ENCODE measurements at places on chromosomes 5 and 9.
A peak's percentile ranks its signal among the peaks of the same experiment; 100 is the strongest.

DNA sequence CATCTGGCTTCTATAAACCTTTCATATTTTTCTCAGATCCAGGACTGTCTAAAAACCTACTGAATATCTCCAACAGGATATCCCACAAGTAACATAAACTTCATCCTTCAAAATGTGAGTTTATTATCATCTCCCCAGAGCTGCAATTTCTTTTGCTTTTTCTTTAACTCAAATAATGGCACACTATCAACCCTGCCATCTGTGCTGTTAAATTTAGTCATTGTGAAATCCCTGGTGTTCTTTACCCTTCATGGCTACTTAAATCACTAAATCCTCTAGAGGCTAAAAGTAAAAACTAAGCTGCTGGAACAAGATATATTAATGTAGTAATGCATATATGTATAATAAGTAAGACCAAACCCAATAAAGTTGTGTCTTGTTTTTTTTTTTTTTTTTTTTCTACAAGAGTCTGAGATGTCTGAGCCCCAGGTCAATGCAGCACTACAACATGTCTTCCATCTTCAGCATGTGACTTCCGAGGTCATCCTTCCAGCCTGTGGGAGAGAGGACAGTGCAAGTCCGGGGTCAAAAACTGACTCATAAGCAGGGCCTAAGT is 362.9 kb downstream of the ADGRV1 start:
- no peak for DNase-seq

GRCh38 chr9:36791222-36791950 is 218.7 kb downstream of the MELK start:
- DNase-seq = no peak

DNA sequence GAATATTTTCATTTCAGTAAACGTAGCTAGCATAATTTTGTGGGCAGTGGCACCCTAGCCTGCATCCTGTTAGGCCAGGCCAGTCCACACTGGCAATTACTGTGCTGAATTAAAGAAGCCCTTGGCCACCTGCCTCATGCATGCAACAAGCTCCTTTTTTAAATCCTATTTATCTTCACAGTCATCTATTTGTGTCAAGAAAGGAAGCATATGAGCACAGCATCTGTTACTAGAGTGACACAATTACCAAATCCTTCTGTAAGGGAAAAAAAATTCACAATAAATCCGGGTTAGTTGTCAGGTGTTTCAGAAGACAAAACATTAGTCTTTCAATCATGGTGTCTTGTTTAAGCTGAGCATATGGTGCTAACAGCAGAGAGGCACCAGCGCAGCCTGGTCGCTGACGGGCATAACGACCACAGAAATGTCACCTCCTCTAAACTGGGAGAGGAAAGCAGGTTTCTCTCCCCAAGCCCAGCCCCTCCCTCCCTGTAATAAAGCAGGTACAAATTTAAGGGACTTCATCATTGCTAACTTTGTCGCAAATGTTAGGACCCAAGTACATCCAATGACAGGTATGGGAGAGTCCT is 520.6 kb downstream of the CTNND2 start:
- no peak for DNase-seq

GRCh38 chr9:125442452-125442851 is 180.8 kb downstream of the GAPVD1 start:
- no peak for DNase-seq

DNA sequence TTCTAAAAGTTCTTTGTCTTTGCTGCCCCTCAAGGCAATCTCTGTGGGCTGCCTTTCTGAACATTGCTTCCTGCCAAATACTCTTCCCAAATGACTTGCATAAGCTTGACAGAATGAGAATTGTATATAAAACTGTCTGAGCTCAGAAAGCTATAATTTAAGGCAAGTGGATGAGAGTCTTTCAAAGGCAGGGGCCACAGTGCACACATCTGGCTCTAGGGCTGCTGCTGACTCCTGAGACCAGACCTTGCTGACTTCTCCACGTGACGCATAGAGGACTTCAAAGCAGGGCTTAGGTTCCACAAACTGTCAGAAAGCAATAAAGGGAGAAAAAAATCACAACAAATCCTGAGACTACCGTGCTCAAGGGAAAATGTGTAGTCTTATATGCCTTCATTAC is 79.4 kb upstream of the DIRAS2 start:
- DNase-seq = no peak

- no peak for DNase-seq
Measured at GRCh38 chr9:134489621-134490408, 151.8 kb upstream of the COL5A1 start.

DNA sequence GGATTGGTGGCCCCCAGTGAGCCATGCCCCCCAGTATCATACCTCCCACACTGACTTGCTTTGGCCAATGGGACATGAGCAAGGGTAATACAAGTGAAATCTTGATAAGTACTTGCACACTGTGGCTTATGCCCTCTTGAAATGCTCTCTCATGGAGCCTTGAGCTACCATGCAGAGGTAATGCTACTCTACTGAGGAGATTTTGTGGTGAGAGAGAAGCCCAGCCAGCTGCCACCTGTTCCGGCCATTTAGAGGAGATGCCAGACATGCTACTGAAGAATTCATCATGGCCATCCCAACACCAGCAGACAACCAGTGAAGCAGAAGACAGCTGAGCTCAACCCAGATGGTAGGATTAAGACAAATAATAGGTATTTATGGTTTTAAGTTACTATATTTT is 299.5 kb downstream of the MEF2C start:
- DNase-seq = no peak

- DNase-seq = no peak
Measured at GRCh38 chr9:73595036-73595545, 443.4 kb downstream of the ANXA1 start.

DNA sequence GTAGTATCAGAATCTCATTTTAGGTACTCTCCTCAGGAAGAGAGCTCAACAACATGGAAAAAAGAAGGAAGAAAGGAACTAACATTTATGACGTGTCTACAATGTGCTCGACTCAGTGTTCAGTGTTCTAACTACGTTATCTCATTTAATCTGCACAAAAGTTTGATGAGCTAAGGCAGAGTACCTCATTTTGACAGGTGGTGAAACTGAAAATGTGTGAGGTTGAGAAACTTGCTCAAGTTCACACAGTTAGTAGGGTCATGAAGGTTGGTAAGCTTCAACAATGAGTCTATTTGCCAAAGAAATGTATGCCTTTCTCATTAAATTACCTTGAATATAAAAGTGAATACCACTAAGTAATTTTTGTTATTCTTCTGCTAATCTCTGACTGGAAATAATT is 165.1 kb downstream of the CAAP1 start:
- no peak for DNase-seq

GRCh38 chr9:94870793-94871558 is 144.5 kb downstream of the AOPEP start:
- DNase-seq = no peak

DNA sequence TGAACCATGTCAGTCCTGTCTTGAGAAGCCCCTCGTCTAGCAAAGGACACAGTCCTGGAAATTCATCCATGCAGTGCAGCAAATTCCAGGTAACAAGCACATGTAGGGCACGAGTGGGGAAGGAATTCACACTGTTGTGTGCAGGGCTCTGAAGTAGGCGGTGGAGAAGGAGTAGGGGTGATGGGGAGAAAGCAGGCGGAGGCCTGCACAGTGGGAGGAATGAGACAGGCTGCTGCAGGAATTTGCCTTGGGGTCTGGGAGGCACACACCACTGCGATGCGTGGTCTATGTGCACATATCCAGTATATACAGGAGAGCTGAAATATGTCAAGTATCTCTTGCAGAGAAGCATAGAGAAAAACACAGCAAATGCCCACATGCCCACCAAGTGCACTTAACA is 249.2 kb upstream of the IRX2 start:
- DNase-seq = no peak

GRCh38 chr5:157708866-157709265 is 22.4 kb upstream of the THG1L start:
- no peak for DNase-seq

DNA sequence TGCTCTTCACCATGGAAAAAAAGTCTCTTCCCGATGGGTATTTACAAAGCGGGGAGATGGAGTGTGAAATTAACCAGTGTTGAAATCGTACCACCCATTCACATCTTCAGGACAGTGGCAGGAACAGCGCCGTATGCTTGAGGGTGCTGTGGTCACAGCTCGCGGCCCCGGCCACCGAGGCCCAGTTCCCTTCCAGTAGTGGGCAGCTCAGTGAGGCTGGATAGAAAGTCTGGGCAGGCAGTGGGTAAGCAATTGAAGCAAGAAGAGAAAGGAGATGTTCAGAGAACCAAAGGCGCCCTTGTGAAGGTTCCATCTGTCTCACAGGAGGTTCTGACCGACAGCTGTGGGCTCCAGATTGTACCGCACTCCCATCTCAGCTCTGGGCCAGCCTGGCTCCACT is 59.1 kb downstream of the SECISBP2 start:
- no peak for DNase-seq

- no peak for DNase-seq
Measured at GRCh38 chr9:27888661-27889295, 315.5 kb upstream of the C9orf72 start.

DNA sequence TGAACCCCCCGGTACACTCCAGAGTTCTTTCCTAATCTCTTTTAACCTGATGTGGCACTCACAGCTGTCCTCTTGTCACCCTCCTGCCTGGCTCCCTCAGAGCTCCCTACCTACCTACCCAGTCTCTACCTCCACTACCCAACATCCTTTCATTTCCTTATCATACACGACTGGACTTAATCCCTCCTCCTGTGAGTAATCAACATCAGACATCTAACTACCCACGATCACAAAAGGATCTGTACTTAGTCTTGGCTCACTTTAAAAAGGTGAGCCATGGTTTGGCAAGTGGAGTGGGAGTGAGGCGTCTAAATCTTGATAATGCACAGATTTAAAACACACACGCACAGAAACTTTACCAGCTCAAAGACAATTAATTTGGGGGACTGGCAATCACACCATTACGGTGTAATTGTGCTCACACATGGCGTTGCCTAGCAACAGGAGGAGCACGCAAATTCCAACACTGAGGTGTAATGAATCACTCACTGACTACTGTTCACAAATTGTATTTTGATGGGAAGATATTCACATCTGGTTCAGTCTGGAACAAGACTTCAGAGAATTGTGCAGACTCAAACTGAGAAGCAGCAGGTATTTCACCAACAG is 235.9 kb downstream of the EPB41L4A start:
- DNase-seq = no peak

GRCh38 chr5:54746346-54746745 is 228.8 kb downstream of the SNX18 start:
- no peak for DNase-seq

- peak; percentile 52 for DNase-seq
Measured at GRCh38 chr9:127903557-127904475, 4.4 kb upstream of the ST6GALNAC6 start.

DNA sequence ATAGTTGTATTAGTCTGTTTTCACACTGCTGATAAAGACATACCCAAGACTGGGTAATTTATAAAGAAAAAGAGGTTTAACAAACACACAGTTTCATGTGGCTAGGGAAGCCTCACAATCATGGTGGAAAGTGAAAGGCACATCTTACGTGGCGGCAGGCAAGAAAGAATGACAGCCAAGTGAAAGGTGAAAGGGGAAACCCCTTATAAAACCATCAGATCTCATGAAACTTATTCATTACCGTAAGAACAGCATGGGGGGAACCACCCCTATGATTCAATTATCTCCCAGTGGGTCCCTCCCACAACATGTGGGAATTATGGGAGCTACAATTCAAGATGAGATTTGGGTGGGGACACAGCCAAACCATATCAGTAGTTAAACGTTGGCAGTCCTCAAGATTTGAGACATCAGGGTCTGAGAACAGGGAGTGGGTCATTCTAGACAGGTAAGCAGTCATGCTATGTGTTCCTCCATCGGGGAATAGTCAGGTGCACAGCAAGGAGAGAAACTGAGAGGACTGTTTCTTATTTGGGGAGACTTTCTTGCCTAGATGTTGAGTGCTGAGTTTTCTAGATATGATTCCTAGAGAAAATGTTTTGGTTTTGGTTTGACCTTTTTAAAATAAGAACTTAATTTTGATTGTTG is 45.8 kb upstream of the ENTREP1 start:
- DNase-seq = no peak

- no peak for DNase-seq
Measured at GRCh38 chr5:124652514-124652819, 94.0 kb downstream of the ZNF608 start.

GRCh38 chr5:158852622-158853021 is 247.1 kb downstream of the EBF1 start:
- no peak for DNase-seq

- DNase-seq = no peak
Measured at GRCh38 chr5:127762412-127762811, 59.2 kb downstream of the CCDC192 start.

GRCh38 chr5:126056352-126056751 is 366.9 kb upstream of the GRAMD2B start:
- no peak for DNase-seq

DNA sequence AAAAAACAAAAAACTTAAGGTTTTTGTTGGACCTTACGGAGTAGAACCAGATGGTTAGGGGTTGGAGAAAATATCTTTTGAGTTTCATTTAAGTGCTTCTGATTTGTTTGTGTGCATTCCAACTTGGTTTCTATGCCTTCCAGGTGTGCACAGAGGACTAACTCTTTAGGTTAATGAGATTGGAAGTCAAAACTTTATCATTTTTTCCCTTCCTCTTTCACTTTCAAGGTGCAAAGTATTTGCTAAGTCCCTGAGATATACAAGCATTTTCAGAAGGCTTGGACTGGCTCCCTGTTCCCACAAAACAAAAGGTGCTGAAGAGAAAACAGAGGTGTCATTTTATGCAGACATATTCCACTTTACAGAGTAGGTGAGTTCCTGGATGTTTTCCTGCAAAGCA is 30.3 kb upstream of the CER1 start:
- DNase-seq = no peak

- DNase-seq = no peak
Measured at GRCh38 chr9:87096506-87096905, 149.2 kb upstream of the GAS1 start.

DNA sequence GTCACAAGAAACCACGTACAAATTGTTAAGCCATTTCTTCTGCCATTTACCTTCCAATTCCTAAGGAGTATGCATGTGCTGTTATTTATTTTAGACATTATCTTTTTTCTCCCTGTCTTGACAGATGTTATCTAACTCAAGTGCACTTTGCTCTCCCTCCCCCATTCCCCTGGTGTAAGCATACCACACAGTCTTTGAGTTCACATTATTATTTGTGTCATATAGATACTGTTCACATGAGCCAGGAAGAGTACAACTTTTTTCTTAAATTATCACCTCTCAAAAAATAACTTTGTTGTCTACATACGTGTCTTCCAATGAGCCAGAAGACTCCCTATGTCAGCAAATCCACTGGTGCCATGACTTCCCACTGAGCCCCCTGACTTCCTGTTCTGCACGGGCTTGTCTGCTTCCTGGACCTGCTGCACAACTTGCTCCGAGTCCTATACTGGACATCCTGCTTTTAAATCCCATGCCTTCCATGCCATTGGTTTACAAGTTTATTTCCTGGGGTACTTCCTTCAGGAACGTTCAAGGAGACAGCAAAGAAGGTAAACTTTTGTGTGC is 19.9 kb upstream of the FAM120A start:
- DNase-seq = no peak
